Kidney glomerular epithelial cell (primary cell): ENCODE measurements at places on chromosomes 3 and 15.

GRCh38 chr3:131794766-131795388, 239.9 kb downstream of the CPNE4 start:
- peak; percentile 49 for DNase-seq

DNA sequence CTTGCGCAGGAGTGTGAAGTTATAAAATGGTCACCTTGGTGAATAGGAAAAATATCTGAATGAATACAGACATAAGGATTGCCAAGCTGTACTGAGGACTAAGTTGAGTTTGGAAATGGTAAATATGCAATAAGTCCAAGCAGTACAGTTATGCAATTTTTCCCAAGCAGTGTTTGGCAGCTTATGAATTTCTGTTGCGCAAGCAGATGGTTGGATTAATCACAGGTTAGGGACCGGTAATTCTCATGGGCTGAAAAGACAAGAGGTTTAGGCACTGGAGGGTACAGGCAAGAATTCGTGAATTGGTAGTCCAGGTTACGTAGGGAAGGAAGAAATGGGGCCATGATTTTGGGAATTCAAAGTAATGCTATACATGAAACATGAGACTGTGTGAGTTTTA, 210.3 kb downstream of the RAP2B start:
- DNase-seq: no peak

DNA sequence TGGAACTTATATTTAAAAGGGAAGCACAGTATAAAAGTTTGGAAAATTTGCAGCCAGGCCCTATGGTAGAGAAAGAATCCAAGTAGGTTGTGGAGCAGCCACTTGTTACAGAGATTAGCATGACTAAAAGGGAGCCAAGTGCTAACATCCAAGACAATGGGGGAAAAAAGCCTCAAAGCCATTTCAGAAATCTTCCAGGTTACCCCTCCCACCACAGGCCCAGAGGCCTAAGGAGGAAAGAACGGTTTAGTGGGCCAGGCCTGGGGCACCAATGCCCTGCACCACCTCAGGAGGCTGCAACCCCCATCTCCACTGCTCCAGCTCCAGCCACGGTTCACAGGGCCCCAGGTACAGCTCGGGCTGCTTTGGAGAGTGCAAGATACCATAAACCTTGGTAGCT, 69.9 kb downstream of the IGF2BP2 start:
- DNase-seq: no peak

- DNase-seq: peak; percentile 66
Observed at GRCh38 chr15:99315636-99316035, 64.4 kb downstream of the LRRC28 start.

GRCh38 chr3:179672918-179673317, 20.1 kb downstream of the USP13 start:
- DNase-seq: no peak

- DNase-seq: peak; percentile 72
Observed at GRCh38 chr3:64399205-64399800, 174.0 kb upstream of the PRICKLE2 start.

GRCh38 chr3:31533169-31534064, 692 bp downstream of the STT3B start:
- DNase-seq: peak; percentile 9

DNA sequence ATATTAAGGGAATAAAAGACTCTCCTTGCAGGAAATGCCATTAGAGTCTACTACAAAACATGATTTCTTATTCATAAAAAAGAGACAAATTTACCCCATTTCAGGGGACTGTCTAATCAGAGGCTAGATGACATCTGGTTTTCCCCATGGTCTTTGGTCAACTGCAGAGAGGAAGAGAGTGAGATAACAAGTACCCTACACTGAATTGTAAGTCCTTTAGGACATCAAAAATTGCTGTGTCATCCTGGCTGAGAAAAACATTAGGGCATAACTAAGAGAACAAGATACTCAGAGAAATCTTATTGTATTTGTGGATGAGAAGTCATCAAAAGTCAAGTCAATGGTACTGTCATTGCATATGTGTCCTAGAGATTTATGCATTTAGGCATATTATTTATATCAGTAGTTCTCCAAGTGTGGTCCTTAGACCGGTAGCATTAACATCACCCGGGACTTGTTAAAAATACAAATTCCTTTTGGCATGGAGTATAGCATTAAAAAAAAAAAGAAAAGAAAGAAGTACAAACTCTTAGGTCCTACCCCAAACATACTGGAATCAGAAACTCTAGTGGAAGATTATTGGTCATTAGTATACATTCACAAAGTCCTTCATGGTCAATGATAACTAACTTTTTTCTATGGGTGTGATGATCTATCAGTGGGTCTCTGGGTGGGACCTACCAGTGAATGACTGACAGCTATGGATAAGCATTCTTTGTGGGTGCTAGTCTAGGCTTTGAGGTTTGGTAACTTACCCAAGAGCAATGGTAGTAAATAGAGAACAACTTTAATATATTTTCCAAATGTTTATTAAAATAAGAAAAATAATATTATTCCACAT, 29.0 kb upstream of the TBC1D5 start:
- no peak for DNase-seq

DNA sequence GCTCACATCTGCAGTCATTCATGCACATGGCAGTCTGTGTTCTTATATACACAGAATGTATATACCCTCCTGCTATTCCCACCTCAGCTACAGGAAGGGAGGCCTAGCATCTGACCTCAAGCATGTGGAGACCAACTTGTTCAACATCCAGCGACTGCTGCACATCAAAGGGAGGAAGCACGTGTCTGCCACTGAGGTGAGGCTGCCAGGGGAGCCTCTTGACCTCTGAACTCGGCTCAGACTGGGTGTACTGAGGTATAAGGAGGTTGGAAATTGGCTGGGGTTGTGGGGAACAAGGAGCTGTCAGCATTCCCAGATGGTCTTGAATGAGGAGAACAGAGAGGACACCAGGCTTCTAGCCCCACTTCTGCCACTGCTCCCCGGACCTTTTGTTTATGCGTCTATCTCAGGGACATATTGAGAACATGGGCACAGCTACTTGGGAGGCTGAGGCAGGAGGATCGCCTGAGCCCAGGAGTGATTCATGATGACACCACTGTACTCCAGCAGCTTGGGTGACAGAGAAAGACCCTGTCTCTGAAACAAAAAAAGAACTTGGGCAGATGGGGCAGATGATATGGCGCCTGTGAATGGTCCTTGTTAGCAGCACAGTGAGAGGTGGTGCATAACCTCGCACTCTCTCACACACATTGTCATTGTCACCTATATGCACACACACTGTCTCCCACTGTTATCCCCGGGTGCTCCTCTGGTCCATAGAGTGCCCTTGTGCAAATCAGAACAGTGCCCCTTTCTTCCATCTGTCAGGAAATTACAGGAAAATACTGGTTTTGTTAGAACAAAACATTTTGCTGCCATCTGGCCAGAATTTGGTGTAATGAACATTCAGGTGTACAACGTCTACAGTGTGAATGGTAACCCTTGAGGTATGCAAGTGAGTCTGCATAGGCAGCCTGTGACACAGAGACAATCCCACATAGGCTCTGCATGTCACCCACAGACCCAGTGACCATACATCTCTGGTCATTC, 5.4 kb downstream of the VILL start:
- no peak for DNase-seq

DNA sequence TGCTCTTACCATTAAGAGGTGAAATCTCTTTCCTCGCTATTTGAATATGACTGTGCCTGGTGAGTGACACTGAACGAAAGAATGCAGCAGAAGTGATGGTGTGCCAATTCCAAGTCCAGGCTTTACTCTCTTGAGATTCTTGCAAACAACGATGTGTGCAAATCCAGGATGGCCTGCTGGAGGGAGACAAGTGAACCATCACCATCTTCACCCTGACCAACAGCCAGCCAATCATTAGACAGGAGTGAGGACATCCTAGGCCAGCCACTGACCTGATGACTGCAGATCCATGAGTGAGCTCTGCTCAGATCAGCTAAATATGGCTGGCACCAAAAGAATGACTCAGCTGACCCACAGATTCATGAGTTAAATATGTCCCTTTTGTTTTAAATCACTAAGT, 878.0 kb downstream of the PDCD6IP start:
- DNase-seq: peak; percentile 68

DNA sequence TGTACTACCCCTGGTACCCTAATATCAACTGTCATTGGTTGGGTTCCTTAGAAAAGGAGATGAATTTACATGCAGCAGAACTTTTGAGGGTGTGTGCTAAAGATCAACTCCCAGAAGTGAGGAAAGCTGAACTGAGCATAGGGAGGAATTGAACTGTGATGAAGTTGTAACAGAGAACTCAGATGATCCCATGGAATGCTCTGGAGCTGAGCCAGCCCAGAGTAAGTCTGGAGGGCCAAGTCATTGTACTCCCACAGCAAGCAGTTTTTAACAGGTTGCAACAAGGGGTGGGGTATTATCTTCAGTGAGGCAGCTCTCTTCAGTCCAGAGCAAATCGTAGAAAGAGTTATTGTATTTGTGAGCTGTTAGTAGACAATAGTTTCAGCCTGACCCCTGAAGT, 572.3 kb downstream of the PYDC2 start:
- DNase-seq: peak; percentile 55

DNA sequence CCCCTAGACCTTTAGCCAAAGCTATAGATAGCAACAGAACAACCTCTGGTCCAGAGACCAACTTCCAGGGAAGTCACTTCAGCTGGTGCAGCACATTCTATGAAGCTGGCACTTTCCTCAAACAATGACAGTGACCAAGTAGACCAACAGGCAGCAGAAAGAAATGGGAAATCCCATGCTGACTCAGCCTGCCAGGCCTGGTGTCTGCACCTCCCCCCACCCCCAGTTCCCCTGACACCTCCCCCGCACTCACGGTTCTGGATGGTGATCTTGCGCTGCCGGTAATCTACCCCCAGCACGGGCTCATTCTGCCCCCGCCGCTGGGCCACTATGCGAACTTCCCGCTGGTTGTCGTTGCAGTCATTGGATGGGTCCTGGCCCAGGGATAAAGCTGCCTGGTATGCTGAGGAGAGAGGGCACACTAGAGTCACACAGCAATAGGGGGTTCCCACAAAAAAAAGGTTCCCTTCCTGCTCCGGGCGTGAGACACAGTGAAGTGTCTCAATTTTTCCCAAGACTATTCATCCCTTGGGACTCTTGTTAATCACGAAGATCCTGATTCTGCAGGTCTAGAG, 17.0 kb downstream of the ILDR1 start:
- no peak for DNase-seq

DNA sequence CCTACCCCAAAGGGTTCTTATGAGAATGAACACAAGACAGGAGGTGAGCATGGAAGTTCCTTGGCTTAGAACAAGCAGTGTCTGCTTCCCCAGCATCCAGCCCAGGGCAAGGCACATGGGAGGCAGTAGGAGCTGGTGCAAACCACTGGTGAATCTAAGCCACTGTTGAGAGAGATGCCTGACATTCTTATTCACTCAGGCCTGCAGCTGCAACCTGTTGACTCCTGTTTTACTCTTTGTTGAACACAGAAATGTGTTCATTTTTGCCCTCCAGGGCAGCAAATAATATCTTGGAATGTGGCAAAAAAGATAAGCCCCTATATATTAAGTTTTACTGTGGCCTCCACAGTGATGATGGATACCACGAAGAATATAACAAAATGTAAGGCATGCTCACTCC, 8.9 kb upstream of the PAK6 start:
- DNase-seq: peak; percentile 23

- DNase-seq: no peak
Observed at GRCh38 chr15:44804298-44805046, 68.1 kb downstream of the TRIM69 start.

DNA sequence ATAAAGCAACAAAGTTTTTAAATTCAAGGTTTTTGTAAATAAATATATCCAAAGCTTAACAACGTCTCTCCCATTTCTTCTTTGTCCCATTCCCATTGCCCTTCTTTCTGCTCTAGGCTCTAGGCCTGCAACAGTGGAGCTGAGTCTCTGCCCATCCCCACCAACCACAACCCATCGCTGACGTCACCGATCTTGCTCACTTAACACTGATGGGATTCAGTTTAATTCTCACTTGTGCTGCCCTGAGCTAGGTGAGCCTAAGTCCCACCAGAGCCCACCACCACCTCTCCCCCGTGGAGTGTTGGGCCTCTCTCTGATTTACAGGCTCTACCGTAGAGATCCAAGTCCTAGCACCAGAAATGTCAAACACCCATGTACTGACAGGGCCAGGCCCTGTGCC, 61.3 kb upstream of the RAB6B start:
- no peak for DNase-seq
